ENCODE measurements at places on chromosomes 4 and X.

DNA sequence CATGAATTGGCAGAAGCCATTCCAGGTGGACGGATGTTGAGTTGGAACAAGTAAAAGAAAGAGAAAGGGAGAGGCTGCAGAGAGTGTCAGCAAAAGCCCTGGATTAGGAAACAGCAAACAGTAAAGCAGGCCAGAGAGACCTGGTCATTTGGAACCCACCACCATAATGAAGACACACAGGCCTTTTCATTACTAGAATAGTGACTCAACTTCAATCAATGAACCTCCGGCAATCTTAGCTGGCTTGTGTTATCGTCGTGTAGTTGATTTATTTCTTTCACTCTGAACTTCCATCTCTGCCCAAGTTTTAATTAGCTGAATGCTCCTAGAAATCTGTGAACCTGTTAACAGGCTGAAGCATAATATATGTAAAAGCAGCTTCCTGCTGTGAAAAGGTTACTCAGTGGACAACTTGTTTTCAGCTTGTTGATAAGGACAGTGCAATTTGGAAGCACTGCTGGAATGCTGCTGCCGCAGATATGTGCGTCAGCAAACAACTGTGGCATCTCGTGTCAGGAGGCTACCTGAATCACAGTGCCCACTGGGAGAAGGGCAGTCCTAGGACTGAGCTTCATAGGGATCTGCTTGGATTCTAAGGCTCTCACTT is 68.8 kb downstream of the SPANXN4 start:
- DNase-seq: no peak

- DNase-seq: no peak
These were observed 12.5 kb downstream of the L1CAM start for GRCh38 chrX:153873282-153874084.

DNA sequence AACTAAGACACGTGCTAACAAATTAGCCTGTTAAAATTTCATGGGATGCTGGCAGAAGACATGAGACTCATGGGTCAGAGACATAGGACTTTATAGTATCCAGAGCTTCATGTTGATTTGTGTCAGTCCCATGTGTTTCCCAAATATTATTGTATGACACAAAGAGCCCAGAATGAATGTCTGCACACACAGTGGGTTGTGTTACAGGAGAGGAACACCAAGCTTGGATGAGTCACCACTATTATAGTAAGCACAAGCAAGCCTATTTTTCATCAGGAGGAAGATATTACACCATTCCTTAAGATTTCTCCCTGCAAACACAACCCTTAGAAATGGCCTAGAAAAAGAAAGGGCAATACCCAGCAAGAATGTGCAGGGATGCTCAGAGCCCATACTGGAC is 15.4 kb downstream of the BBS12 start:
- DNase-seq: no peak

- no peak for DNase-seq
These were observed 151.1 kb upstream of the TBC1D9 start for GRCh38 chr4:140906993-140907962.

DNA sequence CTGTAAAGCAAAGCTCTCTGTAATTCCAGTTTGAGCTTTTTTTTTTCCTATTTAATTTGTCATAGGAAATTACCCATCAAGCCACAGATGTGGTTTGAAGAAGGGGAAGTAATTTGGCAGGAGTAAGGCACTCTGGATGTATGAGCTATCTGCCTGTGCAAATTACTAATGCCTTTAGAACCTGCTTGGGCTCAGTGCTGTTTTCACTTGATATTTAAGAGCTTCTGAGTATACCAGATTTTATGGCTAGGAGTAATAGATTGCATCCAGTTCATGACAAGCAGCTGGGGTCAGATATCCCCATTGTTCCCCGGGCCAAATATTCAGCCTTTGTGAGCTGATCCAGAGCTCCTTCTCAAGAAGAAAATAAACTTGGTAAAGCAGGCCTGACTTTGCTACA is 89.1 kb downstream of the DCAF8L2 start:
- no peak for DNase-seq

GRCh38 chr4:89254847-89255246 is 52.8 kb downstream of the GPRIN3 start:
- peak; percentile 10 for DNase-seq

- DNase-seq: no peak
These were observed 58.0 kb upstream of the FMR1 start for GRCh38 chrX:147853701-147854100.

DNA sequence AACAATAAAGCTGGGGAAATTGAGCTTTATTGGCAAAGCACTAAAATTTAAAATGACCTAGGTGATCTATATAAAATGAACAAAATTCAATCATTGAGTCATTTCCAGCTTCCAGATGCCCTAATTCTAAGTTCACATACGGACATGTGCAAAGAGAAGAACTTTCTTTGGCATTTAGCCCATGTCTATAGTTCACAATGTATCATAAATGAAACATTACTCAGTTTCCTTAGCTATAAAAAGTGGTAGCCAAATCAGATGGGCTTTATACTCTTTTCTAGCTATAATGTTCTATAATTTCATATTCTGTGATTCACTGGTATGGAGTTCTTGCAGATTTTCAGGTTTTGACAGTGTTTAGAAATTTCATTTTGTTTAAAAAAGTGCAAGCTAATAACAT is 327.4 kb downstream of the KCTD8 start:
- no peak for DNase-seq

GRCh38 chrX:155534800-155535199 is 76.4 kb upstream of the F8A3 start:
- DNase-seq: peak; percentile 1

DNA sequence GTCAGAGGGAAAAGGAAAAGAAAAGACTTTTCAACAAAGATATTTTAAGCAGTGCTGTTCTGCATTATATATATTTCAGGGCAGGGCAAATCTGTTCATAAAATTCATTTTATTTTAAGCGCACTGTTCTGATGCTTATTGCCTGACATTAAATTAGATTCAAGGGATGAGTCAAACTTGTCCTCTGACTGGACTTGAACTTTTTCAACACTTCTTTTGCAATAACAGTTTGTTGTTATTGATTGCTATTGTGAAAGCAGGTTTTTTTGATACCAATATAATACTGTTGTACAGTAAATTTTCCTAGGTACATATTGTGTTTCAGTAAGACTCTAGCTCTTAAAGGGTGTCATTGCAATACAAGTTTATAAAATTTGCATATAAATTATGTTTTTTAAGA is 481.3 kb downstream of the NAF1 start:
- no peak for DNase-seq

DNA sequence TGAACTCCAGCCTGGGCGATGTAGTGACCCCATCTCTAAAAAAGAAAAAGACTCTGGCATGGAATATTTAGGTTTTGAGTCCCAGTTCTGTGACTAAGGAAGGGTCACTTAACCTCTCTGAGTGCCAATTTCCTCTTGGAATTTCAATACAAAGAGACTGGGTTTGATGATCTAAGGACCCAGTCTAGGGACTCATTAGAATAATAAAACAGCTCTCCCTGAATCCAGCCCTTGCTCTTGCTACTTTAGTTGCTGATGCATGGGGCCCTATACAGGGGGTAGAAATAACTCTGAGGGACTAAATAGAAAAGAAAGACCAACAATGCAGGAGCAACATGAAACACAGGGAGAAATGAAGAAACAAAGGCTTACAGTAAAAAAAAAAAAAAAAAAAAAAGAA is 12.6 kb downstream of the C4orf54 start:
- no peak for DNase-seq
